ENCODE measurements at places on chromosomes 4 and X. TPM values are rescaled to one million over a fixed set of nuclear protein-coding genes. Genes with fewer than 3 reads are reported as not detected.

DNA sequence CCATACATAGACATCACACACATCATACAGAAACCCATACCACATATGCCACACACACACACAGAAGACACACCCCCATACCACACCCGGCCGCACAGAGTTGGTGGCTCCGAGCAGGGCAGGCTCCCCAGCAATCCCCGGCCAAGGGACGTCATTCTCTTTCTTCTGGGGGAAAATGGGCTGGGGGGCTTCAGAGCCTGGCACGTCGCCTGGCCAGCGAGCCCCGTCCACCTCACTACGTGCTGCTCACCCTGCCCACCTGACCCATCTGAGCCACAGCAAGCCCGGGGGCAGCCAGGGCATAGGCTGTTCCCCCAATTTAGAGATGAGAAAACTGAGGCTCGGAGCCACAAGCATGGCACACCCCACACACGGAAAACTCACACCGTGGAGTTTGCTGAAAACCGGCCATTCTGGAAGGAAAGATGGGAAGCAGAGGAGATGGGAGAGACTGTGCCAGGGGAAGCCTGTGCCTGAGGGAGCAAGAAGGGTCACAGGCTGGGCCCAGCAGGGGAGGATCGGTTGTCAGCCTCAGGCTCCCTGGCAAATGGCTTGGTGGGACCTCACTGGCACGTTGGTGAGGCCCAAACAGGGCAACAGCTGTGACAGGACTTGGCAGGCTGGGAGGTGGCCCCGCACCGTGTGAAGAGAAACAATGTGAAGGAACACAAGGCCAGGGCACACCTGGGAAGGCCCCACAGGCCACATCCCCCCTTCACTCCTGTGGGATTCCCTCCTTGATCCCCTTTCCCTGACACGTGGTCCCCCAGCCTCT, 73.2 kb downstream of the JAKMIP1 start:
- no peak for DNase-seq

GRCh38 chrX:78527263-78527662, 131.9 kb downstream of the RTL3 start:
- DNase-seq, result no peak

DNA sequence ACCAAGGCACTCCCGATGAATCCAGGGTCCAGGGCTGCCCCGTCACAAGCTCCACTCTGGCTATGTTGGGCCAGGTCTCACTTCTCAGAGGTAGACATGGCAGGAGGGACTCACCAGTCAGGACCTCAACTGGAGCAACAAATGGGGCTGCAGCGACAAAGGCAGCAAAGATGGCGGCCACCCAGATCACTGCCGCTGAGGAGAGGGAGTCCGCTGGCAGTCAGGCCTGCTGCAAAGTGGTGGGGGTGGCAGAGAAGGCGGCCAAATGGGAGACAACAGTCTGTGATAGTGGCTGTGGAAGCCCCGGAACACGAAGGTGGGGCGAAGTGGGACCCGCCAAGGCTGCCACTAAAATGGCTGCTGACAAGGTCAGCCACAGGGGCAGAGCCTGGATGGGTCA, 143.3 kb upstream of the RADX start:
- no peak for DNase-seq

GPR119 gene
- total RNA-seq, result not detected

DNA sequence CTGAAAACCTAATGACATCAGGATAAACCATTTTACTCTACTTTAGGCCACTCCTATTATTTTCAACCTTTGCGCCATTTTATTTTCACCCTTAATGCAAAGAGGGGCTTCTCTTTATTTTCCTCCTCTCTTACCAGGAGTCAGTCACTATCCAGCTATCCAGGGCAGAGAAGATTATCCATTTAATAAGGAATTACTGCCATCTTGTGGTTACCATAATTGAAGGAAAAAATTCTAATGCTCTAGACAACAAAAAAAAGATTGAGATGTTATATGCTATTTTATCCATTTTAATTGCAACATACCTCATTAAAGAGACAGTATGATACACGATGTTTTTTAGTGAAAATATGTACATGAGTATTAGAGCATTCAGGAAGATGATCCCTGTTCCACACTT, 514.5 kb upstream of the FAM241A start:
- DNase-seq, result peak; percentile 34

- no peak for DNase-seq
These were observed 268.8 kb upstream of the RASGEF1B start for GRCh38 chr4:81740487-81740886.

MSL3 gene
- total RNA-seq, result 26.6 TPM

ARHGEF6 gene
- 2.7 TPM for total RNA-seq

DNA sequence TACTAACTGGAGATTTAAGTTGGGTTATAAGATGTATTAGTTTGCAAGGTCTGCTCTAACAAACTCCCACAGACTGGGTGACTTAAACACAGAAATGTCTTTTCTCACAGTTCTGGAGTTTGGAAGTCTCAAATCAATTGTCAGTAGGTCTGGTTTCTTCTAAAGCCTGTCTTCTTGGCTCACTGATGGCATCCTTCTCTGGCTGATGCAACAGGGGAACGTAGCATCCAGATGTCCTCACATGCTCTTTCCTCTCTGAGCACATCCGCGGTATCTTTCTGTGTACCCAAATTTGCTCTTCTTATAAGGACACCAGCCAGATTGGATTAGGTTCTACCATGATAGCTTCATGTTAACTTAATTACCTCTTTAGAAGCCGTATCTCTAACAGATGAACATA, 63.2 kb upstream of the BMP3 start:
- DNase-seq, result no peak

ELF4 gene
- 10.5 TPM for total RNA-seq

GRCh38 chrX:66408507-66408906, 230.4 kb downstream of the EDA2R start:
- no peak for DNase-seq

DNA sequence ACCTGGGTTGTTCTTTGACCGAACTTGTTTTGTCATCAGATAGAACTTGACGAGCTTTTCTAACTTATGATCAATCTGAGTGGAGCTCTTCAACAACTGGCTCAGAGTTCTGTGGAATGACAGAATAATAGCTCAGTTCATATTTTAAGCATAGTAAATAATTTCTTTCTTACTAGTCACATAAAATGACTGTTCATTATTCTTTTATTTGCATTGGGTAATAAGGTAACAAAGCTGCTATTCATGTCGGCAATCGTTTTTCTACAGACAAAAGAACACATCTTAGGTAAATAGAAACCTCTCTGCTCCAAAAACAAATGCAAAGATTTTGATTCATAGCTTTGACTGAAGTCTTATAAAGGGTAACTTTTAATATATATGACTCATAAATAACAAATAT, 57.3 kb upstream of the CXCL8 start:
- no peak for DNase-seq

DNA sequence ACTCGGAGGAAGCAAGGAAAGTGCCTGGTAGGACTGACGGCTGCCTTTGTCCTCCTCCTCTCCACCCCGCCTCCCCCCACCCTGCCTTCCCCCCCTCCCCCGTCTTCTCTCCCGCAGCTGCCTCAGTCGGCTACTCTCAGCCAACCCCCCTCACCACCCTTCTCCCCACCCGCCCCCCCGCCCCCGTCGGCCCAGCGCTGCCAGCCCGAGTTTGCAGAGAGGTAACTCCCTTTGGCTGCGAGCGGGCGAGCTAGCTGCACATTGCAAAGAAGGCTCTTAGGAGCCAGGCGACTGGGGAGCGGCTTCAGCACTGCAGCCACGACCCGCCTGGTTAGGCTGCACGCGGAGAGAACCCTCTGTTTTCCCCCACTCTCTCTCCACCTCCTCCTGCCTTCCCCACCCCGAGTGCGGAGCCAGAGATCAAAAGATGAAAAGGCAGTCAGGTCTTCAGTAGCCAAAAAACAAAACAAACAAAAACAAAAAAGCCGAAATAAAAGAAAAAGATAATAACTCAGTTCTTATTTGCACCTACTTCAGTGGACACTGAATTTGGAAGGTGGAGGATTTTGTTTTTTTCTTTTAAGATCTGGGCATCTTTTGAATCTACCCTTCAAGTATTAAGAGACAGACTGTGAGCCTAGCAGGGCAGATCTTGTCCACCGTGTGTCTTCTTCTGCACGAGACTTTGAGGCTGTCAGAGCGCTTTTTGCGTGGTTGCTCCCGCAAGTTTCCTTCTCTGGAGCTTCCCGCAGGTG, 637 bp downstream of the AR start:
- no peak for DNase-seq

DNA sequence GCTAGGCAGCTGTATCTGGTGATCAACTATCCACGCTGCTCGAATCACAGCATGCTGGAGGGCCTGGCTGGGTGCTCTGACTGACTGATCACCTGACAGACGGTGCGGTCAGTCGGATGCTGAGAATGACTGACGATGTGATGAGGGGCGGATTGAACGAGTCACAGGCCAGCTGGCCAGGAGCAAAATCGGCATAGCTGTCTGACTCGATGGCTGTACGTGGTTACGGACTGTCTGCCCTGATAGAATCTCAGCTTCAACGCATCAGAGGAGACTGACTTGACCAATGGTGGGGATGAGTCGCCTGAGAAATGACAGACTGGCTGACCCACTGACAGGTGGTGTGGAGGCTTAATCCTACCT, 1.0 kb upstream of the SUV39H1 start:
- DNase-seq, result no peak

DNA sequence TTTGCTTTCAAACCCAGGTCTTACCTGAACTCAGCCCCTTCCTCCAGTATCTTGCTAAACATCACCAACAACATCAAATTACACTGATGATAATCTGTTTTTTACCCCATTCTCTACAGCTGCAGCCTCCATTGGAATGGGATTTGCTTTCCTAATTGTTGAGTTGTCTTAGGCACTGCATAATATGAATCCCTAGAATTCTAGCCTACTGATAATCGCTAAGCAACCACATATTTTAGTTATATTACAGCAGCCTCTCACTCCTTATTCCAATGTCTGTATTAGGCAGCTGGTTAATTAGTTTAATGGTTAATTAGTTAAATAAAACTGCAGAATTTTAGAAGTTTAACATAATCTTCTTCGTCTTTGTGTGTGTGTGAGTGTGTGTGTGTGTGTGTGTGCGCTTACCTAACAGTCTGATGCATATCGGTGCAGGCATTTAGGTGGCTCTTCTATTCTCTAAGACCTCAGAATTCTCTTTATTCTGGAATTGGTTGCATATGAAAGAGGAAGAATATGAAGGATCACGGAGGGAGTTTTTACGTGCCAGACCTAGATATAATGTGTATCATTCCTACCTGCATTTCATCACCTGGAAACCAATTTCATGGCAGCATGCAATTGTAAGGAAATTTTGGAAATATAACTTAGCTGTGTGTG, 5.3 kb upstream of the COMMD8 start:
- DNase-seq, result no peak

GNL3L gene
- 55.7 TPM for total RNA-seq

DNA sequence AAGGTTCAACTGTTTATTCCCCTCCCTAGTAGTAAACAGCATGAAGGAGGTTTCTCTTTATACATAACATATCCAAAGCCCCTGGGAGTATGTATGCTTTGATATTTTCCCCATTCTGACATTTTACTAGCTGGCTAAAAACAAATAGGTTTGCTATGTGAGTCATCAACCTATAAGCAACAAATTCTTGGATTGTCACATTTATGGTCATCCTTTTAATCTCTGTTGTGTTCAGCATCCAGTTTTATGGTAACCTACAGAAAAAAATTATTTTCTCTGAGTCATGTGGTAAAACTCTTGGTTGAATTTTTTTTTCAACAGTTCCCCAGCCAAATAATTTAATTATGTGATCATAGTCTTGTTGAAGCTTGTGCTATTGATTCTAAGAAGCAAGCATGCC, 734.1 kb downstream of the ADGRL3 start:
- no peak for DNase-seq

GAGE2A gene
- not detected for total RNA-seq

GRCh38 chr4:58961925-58962324, 1851.7 kb upstream of the IGFBP7 start:
- DNase-seq, result no peak

DNA sequence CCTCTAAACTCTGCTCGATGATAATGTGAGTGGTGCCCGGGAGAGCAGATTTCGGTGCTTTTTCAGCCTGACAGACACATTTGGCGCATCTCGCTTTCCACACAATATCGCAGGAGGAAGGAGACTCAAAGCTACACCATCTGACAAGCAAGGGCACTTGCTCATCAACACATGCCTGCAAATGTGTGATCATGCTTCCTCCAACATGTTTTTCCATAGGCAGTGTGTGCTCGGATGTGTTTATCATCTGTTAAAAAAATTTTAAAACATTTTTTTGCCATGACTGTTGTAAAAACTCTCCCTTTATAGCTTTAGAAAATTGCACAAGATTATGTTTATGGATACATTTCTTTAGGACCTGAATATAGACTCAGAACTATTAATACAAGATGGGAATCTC, 170.3 kb upstream of the PUDP start:
- DNase-seq, result no peak

DNA sequence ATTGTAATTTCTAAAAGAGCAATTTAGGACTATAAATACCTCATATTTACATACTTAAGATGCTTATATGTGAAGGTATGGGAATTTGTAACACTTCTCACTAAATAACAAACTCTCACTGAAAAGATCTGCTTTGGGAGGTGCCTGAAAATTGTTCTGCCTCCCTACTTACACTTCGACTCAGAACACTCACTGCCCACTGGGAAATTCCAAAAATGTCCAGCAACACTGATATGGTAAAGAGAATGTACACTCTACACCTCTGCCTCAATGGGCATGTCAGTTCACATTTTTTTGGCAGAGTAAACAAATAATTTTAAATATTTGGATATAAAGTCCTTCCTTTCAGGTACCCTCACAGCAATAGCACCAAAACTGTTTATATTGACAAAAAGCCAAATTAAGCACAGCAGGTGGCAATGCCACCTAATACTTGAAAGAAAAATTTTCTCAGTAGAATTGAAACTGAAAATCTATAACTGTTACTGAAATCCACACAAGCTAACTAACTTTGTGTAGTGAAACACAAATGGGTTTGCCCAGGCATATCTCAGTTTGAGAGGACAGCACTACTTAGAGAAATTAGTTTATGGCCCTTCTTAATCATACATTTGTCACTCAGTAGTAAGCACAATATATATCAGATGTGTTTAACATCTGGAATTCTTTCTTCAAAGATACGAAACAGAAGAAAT, 67.1 kb downstream of the PRDM5 start:
- DNase-seq, result no peak

- DNase-seq, result no peak
These were observed 91.1 kb upstream of the ANKRD50 start for GRCh38 chr4:124803641-124804040.

DNA sequence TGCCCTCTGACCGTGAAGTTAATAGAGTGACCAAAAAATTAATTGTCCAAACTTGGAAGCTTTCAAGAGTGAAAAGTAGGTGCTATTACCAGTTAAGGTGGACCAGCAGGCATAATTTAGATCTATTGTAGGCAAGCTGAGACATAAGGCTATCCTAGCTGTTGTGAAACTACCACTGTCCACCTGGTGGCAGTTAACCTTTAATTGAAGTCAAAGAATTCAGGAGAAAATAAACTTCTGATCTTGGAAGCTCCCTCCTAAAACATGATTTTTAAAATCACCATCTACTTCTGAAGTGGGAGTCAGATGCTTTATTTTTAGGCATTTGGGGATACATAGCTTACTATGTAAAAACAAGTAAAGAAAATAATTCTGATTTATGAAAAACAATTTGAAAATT, 636.3 kb upstream of the HTR2C start:
- no peak for DNase-seq

ADH1A gene
- total RNA-seq, result not detected
